T1000 (cell line): ENCODE measurements at places on chromosomes 2 and 18.

DNA sequence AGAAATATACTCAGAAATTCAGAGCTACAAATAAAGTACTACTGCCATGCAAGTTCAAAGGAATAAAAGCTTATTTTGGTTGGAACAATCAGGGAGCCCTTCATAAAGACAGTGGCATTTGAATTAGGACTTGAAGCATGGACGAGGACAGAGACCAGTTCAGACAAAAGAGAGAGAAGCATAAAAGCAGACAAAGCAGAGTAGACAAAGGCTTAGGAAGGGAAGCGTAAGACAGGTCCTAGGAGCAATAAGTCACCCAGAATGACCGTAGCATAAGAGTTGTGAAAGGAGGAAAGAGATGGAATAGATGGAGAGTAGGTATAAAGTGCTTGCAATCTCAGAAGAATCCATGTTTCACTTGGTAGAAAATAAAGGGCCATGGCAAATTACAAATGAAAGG, 14.0 kb downstream of the PDE1A start:
- DNase-seq: no peak

GRCh38 chr2:37387148-37387835, 42.9 kb downstream of the QPCT start:
- DNase-seq: peak; percentile 39

DNA sequence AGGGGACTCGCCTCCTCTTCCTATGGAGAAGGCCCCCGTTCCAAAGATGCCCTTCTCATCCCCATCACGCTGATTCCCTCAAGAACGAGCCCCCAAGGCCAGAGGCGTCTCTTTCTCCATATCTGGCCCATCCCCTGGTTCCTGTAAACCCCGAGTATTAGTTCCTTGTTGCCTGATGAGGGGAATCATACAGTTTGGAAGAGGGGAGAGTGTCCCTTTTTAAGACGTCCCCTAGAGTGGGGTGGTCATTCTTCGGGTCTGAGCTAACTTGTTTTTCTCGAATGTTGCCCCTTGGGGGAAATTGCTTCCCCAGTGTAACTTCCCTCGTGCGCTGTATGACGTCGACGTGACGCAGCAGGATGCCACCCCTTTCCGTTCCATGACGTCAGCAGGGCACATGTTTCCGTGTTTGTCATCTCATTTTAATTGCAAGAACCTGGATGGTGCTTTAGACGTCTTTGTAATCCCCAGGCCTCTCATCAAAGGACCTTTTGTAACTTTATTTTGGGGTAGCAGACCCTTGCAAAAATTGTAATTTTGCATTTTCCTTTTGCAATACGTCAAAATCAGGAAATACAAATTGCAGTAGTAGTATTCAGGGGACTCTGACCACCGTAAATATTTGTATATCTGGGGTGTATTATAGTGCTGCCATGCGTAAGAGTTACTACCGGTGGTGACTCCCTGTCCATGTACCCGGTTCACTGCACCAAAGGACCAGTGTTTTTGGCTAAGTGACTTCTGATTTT, 569 bp downstream of the BABAM2 start:
- DNase-seq: peak; percentile 13

DNA sequence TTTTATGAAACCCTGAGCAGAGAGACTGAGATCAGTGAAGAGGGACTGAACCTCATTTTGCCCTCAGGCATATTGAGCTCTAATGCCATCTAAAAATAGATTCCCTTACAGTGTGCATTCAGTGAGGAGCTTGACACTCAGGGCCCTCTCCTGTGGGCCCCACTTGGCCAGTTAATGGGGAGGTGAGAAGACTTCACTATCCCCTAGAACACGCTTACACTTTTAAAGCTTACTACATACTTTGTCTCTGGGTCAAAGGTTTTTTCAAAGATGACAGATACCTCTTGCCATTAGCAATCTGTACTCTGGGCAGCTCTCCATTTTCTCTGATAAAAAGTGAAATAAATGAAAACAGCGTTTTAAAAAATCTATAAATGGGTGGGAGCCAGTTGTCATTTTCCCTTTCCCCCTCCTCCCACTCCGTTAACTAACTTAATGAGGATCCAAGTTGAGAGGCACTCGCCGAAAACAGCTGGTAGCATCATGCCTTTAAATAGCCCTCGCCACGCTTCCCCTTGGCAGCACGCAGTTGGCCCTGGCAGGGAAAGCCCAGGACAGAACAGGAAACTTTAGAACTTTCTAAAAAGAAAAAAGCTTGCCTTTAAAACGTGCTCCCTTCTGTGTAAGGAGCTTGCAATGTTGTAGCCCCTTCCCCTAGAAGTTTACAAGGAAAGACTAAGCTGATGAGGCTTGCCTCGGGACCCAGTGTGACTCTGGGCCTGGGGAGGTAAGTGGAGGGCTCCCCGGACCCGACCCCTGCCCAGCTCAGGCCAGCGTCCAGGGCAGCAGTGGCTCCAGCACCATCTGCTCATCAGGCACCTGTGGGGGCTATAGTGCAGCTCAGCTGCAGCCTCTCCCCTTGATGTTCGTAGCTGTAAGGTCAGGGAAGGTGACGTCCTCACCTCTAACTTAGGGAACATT, 58.8 kb upstream of the FOSL2 start:
- DNase-seq: no peak

GRCh38 chr18:3758531-3758930, 308.6 kb downstream of the TGIF1 start:
- DNase-seq: no peak

GRCh38 chr2:62404913-62405312, 101.1 kb downstream of the TMEM17 start:
- no peak for DNase-seq

- DNase-seq: no peak
Measured at GRCh38 chr18:63074981-63075404, 244.6 kb downstream of the BCL2 start.

GRCh38 chr2:217223222-217223930, 363.5 kb upstream of the TNP1 start:
- DNase-seq: no peak

DNA sequence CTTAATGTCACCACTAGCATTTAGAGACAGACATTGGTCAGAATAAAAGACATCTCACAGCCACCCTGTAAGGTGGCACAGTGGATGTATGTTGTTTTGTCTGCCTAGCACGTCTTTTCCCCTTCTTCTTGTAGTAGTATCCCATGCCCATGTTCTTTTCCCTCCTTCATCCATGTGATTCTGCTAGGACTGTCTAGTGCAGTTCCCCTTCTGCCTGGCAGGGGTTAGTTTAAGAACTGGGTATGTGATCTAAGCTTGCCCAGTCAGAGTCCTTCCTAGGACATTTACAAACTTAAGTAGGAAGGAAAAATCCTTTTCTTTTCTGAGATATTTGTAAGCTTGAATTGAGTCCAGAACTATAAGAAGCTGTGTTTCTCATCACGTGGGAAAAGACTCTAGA, 172.3 kb downstream of the BABAM2 start:
- no peak for DNase-seq

- no peak for DNase-seq
Measured at GRCh38 chr18:29007986-29008654, 831.2 kb upstream of the CDH2 start.

GRCh38 chr2:36561237-36561944, 36.6 kb downstream of the FEZ2 start:
- DNase-seq: peak; percentile 54

DNA sequence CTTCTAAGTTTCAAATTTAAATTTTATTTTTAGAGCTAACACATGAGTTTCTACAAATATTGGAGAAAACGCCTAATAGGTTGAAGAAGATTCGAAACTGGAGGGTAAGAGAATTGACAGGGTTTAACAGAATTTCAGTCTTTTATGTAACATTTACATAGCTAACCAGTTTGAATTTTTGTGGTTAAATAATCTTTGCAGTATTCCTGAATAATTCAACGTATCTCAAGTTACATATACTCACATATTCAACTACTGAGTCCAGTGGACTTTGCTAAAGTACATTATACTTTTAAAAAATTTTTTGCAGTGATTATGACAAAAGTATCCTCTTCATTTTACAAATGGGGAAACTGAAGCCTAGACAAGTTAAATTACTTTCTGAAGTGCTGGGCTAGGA, 34.0 kb downstream of the CCNT2 start:
- DNase-seq: no peak

DNA sequence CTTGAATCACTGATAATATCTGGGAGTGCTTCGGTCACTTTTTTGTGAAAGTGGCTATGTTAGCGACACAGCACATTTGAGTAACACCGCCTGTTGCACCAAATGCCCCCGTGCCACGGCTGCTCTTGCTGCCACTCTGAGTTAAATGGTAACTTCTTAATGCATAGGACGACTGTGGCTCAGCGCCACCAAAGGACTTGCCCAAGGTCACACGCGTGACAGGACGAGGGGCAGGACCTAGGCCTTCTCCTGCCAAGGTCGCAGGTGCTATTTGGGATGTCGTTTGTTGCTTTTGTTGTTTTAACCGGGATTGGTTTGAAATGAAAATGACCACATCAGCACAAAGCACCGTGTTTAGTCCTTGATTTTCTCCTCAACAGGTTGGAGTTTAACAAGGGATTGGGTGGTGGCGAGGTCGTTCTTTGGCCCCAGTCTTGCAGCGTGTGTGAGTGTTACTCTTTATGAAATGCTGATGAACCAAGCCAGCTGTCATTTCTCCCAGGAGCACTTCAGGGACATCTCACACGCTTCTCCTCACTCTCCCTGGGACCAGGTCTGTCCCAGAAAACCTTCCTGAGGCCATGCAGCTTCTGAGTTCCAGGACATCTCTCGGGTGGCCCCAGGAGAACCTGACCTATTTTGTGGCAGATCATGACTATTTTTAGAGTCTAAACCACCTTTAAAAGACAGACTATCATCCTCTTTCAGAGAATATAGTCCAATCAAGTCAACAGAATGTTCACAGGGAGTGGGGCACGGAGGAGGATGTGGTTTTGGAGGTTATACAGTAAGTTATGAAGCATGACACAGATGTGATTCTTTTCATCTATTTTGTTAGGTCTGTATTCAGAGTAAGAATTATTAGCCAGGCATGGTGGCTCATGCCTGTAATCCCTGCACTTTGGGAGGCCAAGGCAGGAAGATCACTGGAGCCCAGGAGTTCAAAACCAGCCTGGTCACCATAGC, 49.9 kb downstream of the MTCL1 start:
- no peak for DNase-seq

DNA sequence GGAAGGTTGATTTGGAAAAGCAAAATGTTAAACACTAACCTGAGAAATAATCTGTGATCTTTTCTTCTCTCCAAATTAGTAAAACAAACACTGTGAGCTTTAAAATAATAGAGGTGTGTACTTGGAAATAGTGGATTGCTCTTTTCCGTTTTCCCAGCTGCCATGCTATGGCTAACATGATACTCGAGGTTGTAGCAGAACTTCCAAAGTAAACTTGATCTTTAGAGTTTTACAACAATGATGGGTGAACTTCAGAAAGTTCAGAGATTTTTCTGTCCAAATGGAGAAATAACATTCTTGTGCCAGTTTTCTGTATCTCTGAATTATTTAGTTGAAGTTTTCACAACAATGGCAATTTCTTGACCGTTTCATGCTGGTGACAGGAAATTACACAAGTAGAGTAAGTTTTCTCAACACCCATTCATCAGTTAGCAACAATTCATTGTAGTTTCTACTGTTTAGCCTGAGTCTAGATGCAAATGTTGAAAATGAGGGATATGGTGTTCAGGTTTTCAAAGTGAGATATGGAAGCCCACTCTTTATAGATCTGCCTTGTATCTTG, 135.3 kb upstream of the CTAGE1 start:
- DNase-seq: no peak

DNA sequence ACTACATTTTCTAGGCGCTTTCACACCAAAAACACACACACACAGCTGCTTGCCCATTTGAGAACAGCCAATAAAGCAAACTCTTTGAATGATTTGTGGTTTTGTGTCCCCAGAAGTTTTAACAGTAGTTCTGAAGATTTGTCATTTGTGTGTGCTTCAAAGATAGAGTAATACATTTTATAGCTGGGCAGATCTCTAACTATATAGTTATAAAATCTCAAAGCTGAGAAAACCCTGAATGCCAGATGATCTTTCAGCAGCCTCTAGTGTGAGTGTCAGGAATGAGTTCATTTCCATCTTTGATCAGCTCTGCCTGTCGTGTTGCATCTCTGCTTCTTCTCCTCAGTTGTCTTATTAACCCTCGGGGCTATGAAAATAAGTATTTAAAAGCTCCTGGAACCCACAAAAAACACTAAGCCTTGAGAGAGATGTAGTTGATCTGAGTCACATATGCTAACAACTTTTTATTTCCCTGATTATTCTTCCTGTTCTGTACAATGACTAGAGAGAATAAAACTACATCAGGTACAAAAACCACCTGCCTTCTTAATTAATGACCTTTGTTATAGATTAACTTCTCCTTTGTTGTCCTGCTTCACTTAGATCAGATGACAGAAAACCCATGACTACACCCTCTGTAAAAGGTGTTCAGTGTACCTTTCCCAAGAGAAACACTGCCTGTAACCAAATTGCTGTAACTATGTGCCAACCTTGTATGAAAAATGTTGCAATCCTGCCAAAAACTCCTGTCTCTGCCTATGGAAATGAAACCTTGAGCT, 30.0 kb upstream of the SLC3A1 start:
- no peak for DNase-seq

DNA sequence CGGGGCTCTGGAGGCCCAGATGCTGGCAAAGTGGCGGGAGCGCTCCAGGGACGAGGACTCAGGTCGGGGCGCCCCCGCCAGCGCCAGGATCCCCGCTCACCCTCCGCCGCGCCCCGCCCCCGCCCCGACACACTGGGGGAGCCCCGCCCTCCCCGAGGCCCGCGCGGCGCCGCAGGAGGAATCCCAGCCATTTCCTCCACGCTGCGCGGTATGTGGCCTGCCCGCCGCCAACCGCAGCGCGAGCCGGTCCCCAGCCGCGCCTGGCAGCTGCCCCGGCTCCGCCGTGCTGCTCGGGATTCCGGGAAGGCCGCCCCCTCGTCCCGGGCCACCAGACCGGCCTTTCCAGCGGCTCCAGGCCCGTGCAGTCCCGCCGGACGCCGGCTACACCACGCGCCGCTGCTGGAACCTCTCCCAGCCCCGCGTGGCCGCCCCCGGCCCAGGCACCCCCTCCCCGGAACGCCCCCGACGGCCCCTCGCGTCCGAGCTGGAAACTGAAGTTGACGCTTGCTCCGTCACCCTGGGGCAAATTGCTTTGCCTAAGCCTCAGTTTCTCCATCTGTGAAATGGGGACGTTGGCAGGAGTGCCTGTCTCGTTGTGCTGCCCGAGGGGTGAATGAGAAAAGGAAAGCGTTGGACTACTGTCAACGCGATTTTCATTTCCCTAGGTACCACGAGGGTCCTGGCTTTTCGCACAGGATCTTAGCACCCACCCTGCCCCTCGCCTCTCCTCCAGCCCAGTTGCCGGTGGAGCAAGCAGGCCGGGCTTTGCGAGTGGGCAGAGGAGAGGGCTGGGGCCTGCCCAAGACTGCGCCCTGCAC, 53.6 kb downstream of the PKDCC start:
- no peak for DNase-seq
